ENCODE measurements at places on chromosomes 11 and 22.

DNA sequence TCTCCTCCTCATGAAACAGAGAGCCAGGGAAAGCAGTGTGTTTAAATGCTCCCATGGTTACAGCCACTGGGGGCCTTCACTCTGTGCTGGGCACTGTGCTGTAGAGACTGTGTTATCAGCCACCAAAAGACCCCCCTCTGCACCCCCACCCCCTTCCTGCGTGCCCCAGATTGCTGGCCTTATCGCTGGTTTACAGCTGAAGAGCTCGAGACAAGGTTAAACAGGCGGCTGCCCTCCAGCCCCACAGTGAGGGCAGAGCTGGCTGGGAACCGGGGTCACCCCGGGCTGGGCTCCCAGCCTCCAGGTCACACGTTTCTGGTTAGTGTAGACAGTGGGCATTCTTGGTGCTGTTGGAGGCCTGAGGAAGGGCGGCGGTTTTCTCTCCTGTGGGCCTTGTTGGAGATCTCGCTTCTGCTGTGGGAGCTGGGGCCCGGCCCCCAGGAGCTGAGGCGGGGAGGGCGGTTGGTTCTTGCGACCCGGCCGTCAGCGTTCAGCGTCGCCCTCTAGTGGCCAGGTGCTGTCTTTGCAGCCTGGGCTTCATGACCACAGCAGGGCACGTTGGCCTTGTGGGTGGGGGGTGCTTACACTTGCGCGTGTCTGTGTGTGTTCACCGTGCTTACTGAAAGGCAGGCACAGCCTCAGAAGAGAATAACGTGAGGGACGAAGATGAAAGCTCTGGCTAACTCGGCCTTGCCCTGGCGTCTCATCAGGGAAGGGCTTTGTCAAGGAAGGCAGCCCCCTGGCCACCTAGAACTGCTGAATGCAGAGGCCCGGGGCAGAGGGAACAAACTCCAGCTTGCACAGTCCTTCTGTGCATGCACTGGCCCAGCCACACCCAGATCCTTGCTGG, 40.8 kb downstream of the TBC1D22A start:
- DNase-seq, result peak; percentile 77

- DNase-seq, result peak; percentile 40
These were observed 9.0 kb upstream of the VPREB1 start for GRCh38 chr22:22235558-22235957.

- no peak for DNase-seq
These were observed 46.4 kb downstream of the RAB30 start for GRCh38 chr11:83025267-83025704.

GRCh38 chr22:27192135-27192829, 534.9 kb downstream of the MIAT start:
- no peak for DNase-seq

GRCh38 chr22:27032091-27032761, 374.8 kb downstream of the MIAT start:
- DNase-seq, result no peak

DNA sequence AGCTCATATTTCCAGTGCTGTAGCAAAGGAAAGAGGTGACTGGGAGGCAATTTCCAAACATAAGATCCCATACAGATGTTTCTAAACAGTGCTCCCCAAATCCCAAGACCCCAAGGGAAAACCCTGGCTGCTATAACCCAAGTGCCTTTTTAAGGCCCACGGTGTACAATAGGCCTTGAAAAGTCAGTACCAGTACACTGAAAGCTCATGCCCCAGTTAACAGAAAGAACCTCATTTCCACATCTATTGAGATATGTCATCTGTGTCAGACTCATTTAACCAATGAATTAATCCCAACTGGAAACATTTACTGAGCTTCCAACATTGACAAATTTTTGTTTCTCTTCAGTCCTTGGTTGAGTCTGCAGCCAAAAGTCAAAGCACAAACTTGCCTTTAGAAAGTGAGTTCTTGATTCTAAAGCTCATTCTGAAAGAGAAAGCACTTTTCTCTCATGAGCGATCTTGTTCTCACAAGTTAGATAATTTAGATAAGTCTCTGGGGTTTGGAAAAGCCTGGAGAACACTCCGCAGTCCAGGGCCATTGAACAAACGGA, 239.8 kb upstream of the ARHGAP20 start:
- DNase-seq, result no peak

DNA sequence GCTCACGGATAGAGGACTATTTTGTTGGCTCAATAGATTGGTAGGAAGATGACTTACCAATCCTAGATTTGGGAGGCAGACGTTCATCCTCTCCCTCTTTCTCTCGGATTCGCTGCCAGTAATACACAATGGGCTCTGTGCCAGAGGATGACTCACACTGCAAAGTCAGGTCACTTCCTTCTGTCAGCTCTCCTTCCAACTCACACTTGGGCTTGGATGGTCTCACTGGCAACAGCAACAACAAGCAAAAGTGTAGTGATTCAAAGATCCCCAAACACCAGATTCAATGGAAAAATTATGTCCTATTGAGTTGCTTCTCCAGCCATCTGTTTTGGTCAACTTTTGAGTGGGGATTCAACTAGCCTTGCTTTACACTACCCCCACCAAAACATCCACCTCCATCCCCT, 21.7 kb upstream of the HSPA8 start:
- peak; percentile 75 for DNase-seq

GRCh38 chr11:71223081-71223405, 29.3 kb downstream of the SHANK2 start:
- no peak for DNase-seq

GRCh38 chr22:46972901-46973831, 210.7 kb downstream of the TBC1D22A start:
- DNase-seq, result no peak

DNA sequence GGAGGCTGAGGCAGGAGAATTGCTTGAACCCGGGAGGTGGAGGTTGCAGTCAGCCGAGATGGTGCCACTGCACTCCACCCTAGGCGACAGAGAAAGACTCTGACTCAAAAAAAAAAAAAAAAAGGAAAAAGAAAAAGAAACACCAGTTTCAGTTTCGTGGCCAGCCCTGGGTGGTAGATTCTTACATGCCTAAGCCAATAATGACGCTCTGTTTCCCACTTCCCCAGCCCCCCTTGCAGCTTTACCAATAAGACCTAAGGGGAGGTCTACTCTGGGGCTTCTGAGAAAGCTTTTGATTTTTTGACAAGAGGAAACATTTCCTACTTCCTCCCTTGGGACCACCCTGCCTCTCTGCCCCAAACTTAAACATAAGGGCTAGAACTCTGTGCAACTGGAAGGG, 30.0 kb upstream of the PTPRJ start:
- DNase-seq, result peak; percentile 38

DNA sequence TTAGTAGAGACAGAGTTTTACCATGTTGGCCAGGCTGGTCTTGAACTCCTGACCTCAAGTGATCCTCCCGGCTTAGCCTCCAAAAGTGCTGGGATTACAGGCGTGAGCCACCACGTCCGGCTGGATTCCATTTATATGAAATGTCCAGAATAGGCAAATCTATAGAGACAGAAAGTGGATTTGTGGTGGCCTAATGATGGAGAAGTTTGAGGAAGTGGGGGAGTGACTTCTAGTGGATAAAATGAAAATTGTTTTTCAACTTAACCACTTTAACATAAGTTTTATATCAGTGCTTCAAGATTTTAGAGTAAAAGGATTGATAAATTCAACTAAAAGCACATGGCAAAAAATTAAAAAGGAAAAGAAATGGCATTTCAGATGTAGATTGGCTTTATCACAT, 66.2 kb downstream of the HIPK3 start:
- no peak for DNase-seq

DNA sequence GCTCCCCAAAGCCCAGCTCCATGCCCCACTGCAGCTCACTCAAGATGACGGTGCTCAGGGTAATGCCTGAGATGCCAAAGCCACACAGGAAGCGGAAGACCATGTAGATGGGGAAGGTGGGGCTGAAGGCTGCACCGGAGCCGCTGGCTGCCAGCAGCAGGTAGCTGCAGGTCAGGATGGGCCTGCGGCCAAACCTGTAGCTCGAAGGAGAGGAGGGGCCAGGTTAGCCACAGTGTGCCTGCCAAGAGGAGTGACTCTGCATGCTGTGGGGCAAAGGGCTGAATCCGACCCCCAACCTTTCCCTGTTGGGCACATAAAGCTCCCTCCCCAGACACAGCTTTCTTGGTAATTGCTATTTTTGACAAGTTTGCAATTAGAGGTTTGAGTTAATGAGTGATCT, 14.9 kb upstream of the SLC22A6 start:
- DNase-seq, result no peak

Data from activated CD4-positive, alpha-beta T cell treated with anti-CD3 and anti-CD28 coated beads, Interleukin-2, amount 50 U/mL, for 1 hour (primary cell).